T-helper 9 cell (primary cell): ENCODE measurements at places on chromosomes 11 and 22.

- no peak for DNase-seq
These were observed 458.9 kb upstream of the CADM1 start for GRCh38 chr11:115963156-115963555.

GRCh38 chr11:119403021-119403420, 20.0 kb downstream of the THY1 start:
- DNase-seq, result no peak

DNA sequence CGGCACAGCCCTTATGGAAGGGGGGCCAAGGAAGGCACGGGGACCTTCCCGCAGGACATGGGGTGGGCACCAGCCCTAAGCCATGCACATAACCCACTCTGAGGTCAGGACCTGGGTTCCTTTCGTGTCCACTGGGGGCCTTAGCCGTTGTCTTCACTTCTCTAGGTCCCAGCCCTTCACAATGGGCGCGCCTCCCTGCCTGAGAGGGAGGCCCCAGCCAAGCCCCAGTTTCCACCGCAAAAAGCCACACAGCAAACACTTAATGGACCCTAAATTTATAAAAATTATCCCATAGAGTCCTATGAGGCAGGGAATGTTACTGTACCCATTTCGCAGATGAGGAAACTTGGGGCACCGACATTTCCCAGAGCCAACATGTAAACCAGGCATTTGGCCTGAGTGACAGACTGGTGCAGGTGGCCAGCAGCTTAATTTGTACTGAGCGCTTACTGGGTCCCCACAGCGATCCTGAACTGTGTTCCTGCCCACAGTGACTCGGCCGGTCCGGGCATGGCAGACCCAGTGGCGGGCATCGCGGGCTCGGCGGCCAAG, 1.2 kb downstream of the GAS2L1 start:
- no peak for DNase-seq

GRCh38 chr11:99238401-99238800, 217.7 kb downstream of the CNTN5 start:
- DNase-seq, result no peak

GRCh38 chr11:86041975-86042378, 26.9 kb downstream of the PICALM start:
- no peak for DNase-seq

GRCh38 chr11:85783758-85784157, 27.2 kb downstream of the SYTL2 start:
- DNase-seq, result no peak
